ENCODE measurements at places on chromosomes 1 and 21.

- DNase-seq = no peak
Measured at GRCh38 chr1:237931581-237931980, 40.9 kb upstream of the ZP4 start.

- no peak for DNase-seq
Measured at GRCh38 chr1:228465141-228465540, 22.0 kb upstream of the RNF187 start.

DNA sequence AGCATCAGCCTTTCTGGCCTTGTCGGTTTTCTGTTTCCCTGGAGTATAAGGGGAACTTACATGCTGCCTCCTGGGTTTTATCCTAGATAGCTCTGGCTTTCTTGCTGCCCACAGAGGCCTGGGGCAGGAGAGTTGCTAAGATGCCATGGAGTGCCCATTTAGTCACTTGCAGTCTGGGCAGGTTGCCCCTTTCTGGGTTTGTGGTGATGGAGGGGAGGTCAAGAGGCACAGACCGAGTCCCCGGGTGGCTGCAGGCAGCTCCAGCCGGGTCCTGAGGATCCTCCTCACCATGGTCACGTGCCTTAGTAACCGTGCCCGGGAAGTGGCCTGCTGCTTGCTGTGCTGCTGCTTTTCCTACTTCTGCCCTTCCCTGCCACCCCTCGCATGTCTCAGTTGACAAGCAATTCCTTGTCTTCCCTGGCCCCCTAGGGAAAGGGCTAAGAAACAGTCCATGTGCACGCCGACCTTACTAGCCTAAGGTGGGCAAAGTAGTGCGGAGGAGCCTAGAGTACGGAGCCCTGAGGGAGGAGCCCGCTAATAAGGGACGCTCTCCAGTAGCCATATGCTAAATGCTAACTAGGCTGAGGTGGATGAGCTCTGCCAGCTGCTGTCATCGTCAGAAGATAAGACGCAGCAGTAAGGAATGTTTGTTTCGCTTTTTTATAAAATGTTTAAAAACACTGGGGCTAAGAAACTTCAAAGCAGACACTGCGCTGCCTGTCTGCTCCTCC is 34.8 kb downstream of the CLCA1 start:
- no peak for DNase-seq

DNA sequence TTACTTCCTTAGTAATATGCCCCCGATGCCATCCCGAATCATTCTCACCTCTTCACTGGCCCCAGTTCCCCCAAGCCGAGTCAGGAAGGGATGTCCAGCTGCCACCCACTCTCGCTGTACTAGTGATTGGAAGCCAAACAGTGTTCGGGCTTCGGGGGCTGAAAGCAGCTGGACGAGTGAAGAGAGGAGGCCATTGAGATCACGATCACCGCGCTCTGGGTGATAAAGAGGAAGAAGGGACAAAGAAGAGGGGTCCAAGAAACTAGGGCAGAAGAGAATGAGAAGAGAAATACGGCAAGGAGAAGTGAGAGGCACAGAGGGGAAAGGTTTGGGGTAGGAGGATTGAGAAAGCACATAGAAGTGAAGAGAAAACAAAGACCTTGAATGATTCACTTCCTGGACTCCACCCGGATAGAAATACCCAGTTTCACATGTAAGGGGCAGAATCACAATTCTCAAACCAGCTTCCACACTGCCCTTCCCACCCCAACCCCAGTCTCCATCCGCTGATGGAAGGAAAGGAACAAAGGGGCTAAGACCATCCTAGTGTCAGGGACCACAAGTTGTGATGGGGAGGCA is 3.7 kb upstream of the SF3B4 start:
- DNase-seq = no peak

DNA sequence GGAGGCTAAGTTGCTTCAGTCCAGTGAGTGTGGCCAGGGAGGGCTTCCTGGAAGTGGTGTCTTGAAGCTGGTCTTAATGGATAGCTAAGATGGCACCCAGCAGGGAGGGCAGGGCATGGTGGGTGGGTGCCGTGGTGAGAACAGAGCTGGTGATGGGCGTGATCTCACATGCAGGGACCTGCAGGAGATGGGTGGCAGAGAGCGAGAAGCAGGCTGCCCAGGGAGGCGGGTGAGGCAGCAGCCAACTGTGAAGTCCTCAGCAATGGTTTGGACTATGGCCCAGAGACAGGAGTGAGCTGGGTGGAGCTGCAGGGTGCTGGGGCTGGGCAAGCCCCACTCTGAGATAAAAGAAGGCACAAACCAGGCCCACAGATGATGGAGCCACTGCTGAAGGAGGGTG is 50.7 kb downstream of the UMODL1 start:
- no peak for DNase-seq
